ENCODE measurements at places on chromosomes 5 and 9.

GRCh38 chr5:41435276-41435675 is 75.1 kb downstream of the PLCXD3 start:
- no peak for DNase-seq

GRCh38 chr9:18545636-18546360 is 71.8 kb downstream of the ADAMTSL1 start:
- no peak for DNase-seq

- DNase-seq = no peak
Measured at GRCh38 chr5:57082441-57083067, 91.3 kb upstream of the GPBP1 start.

DNA sequence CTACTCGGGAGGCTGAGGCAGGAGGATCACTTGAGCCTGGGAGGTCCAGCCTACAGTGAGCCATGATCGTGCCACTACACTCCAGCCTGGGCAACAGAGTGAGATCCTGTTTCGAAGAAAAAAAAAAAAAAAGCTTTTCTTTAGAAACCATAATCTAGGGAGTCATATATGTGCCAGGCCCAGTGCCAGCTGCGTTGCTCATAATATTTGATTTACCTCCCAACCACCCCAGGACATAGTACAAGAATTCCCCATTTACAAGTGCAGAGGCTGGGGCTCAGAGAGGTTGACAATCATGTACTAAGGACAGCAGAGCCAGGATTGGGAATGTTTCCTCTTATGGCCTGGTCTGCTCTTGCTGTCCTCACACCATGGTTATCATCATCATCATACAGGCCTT is 25.1 kb upstream of the TRIM14 start:
- no peak for DNase-seq

DNA sequence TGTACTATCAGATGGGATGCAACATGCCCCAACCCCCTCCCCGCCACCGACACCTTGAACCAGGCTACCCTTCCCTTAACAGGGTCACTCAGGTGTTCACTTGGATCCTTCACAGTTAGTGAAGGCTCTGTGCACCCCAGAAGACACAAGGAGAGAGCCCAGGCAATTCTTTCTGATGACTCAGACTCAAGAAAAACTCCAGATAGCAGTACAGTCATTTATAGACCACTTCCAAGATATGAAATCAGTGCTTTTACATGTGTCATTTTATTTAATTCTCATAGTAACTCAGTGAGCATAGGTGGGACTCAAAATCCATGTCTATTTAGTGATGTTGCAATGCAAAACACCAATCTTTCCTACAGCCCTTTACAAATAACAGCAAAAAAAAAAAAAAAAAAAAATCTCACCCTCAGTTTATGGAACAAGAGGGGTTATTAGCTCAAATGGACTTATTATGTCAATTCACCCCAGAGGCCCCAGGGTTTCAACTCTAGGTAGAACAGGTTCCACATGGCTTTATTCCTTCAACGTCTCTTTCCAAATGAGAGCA is 71.9 kb downstream of the FOXD1 start:
- DNase-seq = no peak

GRCh38 chr5:107247427-107247826 is 423.3 kb downstream of the EFNA5 start:
- DNase-seq = no peak

- no peak for DNase-seq
Measured at GRCh38 chr5:56631719-56632118, 183.6 kb upstream of the MAP3K1 start.

DNA sequence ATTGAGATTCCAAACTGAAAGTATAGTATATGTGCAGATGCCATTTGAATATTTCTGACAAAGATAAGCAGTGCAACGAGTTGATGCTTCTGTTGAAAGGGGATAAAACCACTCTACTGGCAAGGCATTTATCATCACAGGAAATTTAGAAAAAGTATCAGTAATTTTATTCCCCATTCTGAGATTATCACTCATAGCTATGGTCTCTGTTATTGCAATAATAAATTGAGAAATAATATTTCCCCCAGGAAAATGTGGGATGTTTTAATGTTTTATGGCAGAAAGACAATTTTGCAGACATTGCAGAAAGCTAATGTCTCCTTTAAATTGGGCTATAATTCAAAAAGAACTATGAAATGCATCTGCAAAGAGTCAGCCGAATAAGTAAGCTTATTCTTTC is 1612.7 kb upstream of the ACO1 start:
- DNase-seq = no peak

DNA sequence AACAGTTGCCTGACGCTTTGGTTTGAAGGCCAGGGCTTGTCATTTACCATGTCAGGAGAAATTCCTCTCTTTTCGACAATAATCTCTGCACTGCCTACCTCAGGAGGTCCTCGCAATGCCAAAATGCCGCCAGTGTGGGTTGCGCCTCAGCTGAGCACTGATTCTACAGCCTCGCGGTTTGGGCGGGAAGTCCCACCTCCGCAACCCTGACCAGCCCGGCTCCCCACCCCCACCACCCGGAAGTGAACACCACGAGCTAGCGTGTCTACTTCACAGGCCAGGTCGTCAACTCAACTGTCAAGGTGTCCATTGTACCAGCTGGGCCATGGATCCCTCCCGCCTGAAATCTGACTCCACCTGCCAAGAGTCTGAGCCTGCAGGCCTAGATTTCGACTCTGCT is at the start of gene TPD52L3:
Gene TPD52L3, plus strand, starts transcription at position 273 of the 400 bp plus-strand sequence. CDS start 221 bp downstream, outside the sequence.
- no peak for DNase-seq

- no peak for DNase-seq
Measured at GRCh38 chr9:71608021-71608420, 160.3 kb downstream of the CEMIP2 start.

GRCh38 chr9:28528049-28528448 is 954.8 kb upstream of the C9orf72 start:
- DNase-seq = no peak

DNA sequence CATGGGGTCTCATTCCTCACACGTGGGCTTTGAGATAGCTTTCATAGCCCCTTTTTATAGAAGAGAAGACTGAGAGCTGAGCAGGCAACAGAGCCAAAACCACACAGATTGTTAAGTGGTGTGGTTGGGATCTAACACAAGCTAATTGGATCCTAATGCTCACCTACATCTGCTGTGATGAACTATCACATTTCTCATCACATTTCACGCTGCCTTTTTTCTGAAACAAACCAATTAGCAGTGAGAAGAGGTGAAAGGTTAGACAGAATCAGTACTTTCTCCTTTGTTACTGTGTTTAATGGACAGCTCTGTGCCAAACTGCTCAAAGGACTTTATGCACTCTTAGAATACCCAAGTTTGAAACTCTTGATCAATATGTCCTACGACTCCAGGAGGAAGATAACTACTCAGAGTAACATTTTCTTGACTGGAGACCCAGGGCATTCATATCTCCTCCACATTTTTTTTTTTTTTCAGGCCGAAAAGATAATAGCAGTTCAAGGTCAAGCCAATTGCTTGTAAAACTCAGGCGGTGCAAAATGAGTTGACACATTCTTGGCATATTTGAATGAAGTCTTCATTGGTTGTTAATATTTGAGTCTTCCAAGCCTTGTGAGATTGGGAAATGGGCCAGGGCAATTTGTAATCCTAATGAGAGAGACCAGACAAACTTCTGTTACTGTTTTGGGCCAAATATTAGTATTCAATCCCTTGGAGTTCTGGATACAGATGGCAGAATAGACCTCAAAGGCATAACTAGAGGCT is 138.4 kb downstream of the KCTD16 start:
- DNase-seq = no peak

DNA sequence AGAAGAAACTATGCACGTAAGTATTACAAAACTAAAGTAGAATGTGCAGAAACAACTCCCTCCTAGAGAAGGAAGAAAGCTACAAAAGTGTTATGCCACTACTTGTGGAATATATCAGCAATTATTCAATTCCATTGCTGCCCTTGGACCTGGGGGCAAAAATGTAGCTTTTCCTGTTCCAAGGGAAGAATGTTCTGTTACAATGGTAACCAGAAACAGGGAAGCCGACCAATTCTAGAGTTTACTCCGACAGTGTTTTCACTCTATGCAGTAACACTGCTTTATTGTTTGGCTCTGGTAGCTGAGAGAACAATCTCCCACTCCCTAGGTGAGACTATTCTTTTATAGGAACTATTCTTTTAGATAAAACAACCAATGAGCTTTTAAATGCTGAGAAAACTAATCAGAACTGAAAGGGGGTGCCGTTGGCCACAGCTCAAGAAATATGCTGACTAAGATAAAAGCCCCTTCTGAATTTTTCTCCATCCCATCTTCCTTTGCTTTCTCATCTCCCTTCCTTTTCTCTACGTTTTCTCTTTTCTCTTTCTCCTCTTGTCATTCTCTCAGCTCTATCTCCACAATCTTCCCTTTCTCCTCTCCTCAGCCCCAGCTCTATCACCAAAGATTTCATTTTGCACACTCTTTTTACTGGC is 54.1 kb downstream of the SLC1A3 start:
- DNase-seq = no peak

DNA sequence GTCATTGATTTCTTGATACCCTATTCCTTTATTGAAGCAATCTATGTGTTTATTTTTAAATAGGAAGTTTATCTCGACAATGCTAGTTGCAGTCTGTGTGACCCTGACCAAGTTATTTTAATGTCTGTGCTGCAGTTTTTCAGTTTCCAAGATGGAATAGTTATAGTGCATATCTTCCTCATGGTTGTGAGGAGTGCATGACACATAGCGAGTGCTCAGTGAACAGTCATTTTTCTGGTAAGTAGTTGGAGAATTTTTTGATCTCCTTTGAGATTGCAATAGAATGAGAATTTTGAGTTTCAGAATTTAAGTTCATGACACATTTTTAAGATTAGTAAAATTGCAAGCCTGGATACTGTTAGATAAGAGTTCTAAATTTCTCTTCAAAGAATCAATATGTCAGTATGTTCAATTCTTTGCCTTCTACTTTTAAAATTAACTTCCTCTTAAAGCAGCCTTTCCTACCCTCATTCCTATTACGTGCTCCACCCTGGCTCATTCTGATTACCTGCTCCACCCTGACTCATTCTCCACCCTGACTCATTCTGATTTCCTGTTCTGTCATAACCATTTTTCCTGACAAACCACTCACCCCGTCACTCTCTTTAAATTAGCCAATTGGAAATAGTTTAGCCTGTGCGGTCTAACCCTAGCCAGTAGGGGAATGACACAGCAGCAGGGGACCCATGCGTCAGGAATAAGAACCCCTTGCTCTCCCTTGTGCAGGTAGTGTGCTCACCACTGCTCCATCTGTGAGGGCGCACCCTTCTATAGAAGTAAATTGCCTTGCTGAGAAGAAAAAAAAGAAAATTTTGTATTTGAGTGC is 30.7 kb downstream of the SPIN1 start:
- no peak for DNase-seq

- DNase-seq = no peak
Measured at GRCh38 chr9:13478639-13479038, 199.1 kb upstream of the MPDZ start.

GRCh38 chr5:171366645-171367044 is 21.0 kb upstream of the NPM1 start:
- no peak for DNase-seq

- DNase-seq = no peak
Measured at GRCh38 chr5:173719731-173720082, 103.3 kb upstream of the BOD1 start.

GRCh38 chr9:95116002-95116807 is 201.3 kb downstream of the FANCC start:
- no peak for DNase-seq

DNA sequence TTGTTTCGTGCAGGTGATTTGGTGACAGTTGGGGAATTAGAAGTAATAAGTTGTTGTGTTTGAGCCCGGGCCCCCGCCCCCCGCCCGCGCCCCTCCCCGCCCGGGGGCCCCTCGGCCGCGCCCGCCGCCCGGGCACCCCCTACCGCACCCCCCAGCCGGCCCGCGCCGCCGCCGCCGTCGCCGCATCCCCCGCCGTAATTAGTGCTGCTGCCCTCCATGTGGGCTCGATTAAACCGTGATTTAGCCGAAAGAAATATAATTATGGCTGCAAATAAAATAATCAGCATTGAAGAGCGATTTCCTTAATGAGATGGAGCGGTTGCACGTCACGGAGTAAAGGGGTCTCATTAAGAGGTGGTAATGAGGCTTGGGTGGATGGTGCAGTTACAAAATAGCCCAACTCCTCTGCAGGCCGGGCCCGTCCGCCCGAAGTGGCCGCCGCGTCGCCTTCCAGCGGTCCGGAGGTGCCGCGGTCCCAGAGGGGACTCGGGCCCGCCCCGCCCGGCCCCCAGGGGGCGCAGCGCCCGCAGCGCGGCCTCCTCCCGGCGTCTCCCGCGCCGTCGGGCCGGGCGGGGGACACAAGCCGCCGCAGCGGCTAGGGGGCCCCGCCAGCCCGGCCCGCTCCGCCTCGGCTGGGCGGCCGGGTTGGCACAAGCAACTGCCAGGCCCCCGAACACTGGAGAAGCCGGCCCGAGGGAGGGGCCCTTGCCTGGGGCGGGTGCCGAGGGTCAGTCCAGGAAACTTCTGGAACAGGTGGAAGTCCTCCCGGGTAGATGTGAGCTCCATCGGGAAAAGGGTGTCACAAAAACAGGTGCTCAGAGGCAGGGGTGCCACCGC is 6.9 kb upstream of the OTP start:
- DNase-seq = no peak

GRCh38 chr5:36740259-36740898 is 134.0 kb downstream of the SLC1A3 start:
- DNase-seq = no peak

GRCh38 chr9:87354147-87354546 is 143.5 kb upstream of the DAPK1 start:
- DNase-seq = no peak

DNA sequence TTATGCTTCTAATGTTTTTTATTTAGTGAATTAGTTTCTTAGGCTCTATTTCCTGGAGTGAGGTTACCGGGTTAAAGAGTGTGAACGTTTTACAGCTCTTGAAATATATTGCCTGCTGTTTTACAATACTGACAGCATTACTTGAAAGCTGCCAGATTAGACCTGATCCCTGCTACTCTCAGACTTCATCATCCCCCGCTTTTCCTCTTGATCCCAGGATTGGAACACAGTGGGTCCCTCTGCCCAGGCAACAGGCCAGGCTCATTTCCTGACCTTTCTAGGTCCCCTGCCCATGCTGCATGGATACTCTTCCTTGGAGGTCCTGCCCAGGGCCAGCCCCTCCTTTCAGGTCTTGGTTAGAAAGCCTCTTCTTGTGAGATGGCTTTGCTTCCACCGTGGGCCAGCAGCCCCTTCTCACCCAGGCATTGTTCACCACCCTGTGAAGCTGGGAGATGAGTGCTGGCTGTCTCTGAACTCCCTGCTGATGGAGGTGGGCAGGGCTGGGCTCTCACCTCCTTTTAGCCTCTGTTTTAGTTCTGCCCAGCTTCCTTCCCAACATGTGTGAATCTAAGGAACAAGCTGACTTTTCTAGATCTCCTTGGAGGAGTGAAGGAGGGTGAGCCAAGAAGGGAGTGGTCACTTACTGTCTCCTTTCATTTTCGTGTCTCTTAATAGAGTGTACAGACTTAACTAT is 15.5 kb upstream of the FAM120AOS start:
- no peak for DNase-seq

Measured in activated T-helper 1 cell treated with Interleukin-2 at 50 U/mL for 16 hours (primary cell).